NCI-H524 treated with DMSO at 0.1 percent for 48 hours (cell line): ENCODE measurements at places on chromosomes 4 and X.
A peak's percentile ranks its signal among the peaks of the same experiment; 100 is the strongest.

- DNase-seq, result no peak
Observed at GRCh38 chrX:139909712-139910111, 23.1 kb downstream of the ATP11C start.

GRCh38 chr4:52037689-52038102 lies 403 bp downstream of the SGCB start:
- no peak for DNase-seq

- peak; percentile 60 for DNase-seq
Observed at GRCh38 chr4:150315175-150315574, 236.9 kb downstream of the DCLK2 start.

DNA sequence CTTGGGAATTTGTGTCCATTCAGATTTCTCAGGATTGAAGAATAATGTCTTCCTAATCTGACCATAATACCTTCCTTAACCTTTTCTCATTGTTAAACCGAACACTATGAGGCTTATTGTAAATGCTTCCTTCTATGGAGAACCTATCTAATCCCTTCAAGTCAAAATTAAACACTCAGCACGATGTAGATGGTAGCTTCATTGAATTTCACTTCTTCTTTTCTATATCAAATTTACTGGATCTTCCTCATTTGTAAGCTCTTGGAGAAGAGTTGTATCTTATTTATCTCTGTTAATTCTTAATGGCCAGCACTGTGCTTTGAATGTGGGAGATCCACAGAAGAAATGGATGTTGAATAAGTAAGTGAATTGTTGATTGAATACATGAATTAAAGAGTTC lies 109.0 kb upstream of the RAPGEF2 start:
- no peak for DNase-seq

- DNase-seq, result no peak
Observed at GRCh38 chrX:18877469-18877868, 106.4 kb downstream of the PHKA2 start.

- no peak for DNase-seq
Observed at GRCh38 chr4:82561786-82562563, at the start of gene TMEM150C. TMEM150C (minus strand) TSS chr4:82561988; CDS start chr4:82504657, 57,331 bp downstream.
